ENCODE measurements at places on chromosomes 2 and 18.

GRCh38 chr18:28768791-28769768, 592.1 kb upstream of the CDH2 start:
- no peak for DNase-seq

DNA sequence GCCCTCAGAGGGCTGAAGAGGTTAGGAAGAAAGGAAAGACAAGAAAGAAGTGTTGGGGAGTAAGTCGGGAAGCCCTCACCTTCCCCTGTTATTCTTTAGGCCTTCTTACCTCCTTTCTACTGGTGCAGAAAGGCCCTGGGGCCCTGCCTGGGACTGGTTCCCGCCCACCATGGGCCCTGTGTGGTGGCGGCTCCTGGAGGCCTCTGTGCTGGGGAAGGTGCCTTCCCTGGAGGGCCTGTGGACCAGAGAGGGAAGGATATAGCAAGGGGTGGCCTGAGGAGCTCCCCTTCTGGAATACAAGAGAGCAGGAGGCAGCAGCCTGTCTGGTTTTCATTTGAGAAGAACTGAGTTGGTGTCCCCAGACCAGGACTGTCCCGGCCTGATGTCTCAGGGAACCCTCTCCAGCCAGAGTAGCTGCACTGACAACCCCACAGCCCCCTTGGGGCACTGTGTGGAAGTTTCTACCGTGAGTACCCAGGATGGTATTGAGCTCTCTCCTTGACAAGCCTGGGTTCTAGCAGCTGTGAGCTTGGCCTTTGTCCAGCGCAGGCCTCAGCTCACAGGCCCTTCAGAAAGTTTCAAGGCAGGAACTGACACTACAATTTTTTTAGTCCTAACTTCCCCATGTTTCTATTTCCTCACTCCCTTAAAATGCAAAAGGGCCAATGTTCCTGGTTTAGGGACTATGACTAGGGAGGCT, 47.1 kb downstream of the EFR3B start:
- no peak for DNase-seq

DNA sequence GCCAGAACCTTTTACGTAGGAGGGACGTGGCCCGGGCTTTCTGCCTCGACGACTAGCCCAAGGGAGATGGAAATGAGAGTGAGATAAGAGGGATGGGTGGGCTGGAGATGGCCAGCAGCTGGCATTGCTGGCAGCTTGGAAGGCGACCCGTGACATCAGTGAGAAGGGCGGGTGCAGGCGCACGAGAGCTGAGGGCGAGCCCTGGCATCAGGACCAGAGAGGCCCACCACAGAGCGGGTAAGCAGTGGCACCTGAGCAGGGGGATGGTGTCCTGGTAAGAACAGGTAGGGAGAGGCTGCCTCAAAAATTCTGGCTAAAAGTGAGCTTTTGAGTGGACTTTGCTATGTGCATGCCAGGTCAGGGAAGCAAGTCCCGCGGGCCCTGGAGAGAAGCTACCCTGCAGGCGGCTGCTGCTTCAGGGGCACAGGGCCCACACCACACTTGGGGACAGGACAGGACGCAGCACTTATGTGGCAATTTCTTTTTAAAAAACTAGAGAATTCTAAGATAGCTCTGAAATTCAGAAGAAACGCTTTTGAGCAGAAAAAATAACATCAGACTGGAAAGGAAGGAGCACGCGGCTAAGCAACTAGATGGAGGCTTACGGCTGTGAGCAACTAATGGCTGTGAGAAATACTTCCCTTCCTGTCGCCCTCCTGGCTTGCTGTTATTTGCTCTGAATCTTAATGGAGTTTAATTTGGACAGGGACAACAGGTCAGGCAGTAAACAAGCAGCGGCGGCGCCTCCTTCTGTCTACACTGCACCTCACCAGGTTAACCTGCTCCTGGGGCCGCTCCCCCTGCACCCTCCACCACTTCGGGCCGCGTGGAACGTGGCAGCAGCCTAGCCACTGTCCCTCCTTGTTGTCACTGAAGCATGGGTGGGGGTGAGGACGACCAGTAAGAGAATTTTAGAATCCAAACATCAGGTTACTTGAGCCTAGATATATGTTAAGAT, 20.5 kb downstream of the THAP4 start:
- no peak for DNase-seq

GRCh38 chr18:9810994-9811705, 74.6 kb upstream of the TXNDC2 start:
- no peak for DNase-seq

GRCh38 chr2:44164617-44165016, 4.1 kb upstream of the PPM1B start:
- no peak for DNase-seq

DNA sequence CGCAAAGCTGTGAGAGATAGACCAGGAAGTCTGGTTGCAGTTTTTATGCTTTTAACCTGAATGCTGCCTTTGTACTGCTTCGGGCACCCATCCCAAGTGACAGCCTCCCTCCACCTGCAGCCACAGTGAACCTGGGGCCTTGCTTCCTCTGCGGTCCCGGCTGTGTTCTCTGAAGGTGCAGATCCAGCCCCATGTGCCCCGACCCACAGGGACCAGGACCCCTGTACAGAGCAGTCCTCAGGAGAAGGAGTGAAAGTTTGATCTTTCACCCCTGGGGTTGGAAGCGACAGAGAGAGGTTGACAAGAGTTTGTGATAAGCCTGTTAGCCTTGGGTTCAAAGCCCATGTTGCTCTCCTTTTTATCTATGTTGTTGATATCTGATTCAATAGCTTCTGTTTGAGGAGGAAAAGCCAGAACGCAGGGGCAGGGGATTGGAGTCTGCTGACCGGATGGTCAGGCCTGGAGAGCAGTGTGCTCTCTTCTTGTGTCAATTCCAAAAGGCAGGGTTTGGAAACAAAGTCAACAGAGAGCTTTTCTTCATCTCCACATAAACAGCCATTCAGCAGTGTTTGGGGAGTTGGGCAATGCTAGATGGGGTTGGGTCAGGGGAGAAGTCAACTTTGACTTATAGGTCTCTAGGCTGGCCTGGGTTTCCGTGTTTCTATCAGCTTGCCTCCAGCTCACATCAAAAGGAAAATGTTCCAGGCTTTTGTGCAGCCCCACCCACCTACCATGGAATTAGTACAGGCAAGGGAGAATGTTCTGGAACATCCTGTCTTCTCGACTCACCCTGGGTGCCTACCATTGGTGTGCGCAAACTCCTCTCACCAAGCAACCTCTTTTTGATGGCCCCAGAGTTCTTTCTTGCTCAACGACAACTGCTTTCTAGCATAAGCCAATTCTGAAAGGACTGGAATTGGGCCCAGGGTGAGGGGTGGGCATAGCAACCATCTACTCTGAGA, 214.9 kb downstream of the ALPK2 start:
- no peak for DNase-seq

- DNase-seq = no peak
These were observed 10.6 kb downstream of the SCN3A start for GRCh38 chr2:165193178-165193777.

- DNase-seq = no peak
These were observed 2.0 kb upstream of the CHRND start for GRCh38 chr2:232523682-232524597.

GRCh38 chr2:110960281-110960680, 160.4 kb upstream of the BCL2L11 start:
- DNase-seq = no peak

DNA sequence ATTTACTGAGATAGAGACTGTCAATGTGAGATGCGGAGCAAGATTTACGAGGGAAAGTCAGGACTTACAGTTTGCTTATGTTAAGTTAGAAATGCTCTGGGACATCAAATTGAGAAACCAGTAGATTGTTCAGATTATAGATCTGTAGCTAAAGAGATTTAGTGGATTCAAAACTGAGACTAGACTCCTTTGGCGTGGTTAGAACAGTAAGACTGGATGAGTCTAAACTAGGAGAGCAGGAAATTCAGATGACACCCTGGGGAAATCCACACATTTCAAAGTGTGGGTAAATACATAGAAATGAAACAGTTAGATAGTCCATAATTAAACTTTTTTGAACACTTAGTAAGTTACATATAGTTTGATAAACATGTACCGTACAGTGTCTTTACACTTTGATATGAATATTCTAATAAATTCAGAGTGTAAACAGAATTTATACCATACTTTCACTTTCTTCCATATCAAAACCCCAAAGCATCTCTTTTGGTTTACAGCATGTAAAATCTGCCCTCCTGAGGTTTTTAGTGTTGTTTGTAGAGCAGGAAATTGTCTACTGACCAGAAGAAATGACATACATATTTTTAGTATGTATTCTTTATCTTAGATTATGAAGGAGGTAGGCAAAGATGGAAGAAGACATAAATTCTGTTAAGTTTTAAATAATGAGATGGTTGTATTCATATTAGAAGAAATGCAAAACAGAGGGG, 231.5 kb downstream of the NYAP2 start:
- no peak for DNase-seq

DNA sequence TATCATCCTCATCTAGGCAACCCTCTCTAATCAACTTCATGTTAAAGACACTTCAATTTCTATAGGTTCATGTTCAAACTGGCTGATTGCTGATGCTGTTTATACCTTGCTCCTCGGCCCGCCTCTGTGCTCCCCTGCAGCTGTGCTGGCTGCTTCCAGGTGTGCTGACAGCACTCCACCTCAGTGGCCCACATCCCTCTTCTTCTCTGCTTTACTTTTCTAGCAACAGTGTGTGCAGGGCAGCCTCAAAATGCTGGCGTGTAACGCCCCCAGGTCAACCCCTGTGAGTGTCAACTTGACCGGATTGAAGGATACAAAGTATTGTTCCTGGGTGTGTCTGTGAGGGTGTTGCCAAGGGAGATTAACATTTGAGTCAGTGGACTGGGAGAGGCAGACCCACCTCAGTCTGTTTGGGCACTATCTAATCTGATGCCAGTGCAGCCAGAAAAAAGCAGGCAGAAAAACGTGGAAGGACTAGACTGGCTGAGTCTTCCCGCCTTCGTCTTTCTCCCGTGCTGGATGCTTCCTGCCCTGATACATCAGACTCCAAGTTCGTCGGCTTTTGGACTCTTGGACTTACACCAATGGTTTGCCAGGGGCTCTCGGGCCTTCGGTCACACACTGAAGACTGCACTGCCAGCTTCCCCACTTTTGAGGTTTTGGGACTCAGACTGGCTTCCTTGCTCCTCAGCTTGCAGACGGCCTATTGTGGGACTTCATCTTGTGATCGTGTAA, 94.7 kb downstream of the COL6A3 start:
- DNase-seq = no peak

DNA sequence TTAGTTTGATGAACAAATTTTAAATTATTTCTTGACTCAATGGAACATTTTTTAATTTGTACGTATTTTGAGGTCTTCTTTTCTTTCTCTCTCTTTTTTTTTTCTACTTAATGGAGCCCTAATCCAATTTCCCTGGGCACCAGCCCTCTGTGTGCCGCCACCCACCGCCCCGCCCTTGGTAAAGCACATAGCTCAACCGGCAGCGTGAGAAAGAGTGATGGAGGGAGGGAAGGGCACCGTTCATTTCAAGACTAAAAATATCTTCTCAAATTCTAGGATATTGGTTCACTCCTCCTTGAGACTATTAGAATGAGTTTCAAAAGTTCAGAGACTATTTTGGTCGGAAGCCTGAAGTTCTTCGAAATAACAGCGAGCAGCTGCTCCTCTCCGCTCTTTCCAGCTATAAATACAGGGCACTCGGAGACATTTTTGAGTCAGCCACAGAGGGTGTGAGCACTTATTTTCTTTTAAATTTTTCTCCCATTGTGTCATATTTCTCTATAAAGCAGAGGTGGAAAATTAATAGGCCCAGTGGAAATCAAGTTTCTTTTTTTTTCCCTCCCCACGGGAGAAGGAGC, 731.7 kb upstream of the ID2 start:
- DNase-seq = no peak

- DNase-seq = no peak
These were observed 29.1 kb upstream of the INO80D start for GRCh38 chr2:206115026-206115578.

GRCh38 chr2:15942711-15943345, 2.5 kb downstream of the MYCN start:
- DNase-seq = no peak

- no peak for DNase-seq
These were observed 1193.5 kb upstream of the ACVR2A start for GRCh38 chr2:146651361-146651760.

DNA sequence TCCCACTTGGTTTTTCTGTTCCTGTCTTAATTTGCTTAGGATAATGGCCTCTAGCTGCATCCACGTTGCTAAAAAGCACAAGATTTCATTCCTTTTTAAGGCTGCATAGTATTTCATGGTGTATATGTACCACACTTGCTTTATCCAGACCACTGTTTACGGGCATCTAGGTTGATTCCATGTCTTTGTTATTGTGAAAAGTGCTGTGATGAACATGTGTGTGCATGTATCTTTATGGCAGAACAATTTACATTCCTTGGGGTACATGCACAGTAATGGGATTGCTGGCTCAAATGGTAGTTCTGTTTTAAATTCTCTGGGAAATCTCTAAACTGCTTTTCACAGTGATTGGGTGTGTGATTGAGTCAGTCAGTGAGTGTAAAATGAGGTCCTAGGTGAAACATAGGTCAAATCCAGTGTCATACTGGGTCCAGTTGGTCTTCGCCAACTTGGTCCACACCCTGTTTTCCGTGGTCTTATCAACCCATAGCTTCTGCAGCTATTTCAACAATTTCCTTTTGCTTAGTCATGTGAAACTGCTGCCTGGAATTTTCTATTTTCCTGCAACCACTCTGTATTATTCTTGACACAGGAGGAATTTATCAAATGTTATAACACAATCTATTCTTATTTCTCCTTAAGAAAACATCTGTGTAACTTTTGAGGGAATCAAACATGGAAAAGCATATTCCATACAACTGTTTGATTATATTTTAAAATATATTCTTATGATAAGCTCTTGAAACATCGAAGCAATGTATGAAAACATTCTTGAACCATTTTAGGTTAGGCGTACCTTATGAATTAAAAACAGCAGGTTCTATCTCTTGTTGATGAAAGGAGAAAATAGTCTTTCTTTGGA, 82.9 kb downstream of the ADCYAP1 start:
- DNase-seq = no peak

DNA sequence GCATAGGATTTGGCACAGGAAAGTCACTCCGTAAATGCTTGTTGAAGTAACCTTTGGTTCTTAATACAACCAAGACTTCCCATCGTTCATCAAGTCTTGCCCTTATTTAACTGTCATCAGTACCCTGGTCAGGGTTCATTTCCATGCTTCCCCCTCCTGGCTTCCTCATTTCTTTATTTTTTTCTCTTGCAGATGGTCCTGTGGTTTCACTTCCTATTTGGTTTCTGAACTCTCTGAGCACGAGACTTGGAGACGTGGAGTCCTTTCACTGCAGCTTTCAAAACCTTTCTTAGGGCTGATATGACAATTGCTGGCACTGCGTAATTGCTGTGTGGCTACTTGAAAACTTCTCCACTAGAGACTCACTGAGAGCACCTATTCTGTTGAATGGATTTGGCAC, 59.9 kb upstream of the PID1 start:
- DNase-seq = no peak

GRCh38 chr18:76943542-76944339, 121.4 kb downstream of the ZNF236 start:
- DNase-seq = no peak

GRCh38 chr2:200602584-200602983, 16.8 kb downstream of the AOX1 start:
- no peak for DNase-seq

- DNase-seq = no peak
These were observed 98.1 kb downstream of the ARMC9 start for GRCh38 chr2:231296401-231296974.
